ENCODE measurements at places on chromosomes 5 and 9.

DNA sequence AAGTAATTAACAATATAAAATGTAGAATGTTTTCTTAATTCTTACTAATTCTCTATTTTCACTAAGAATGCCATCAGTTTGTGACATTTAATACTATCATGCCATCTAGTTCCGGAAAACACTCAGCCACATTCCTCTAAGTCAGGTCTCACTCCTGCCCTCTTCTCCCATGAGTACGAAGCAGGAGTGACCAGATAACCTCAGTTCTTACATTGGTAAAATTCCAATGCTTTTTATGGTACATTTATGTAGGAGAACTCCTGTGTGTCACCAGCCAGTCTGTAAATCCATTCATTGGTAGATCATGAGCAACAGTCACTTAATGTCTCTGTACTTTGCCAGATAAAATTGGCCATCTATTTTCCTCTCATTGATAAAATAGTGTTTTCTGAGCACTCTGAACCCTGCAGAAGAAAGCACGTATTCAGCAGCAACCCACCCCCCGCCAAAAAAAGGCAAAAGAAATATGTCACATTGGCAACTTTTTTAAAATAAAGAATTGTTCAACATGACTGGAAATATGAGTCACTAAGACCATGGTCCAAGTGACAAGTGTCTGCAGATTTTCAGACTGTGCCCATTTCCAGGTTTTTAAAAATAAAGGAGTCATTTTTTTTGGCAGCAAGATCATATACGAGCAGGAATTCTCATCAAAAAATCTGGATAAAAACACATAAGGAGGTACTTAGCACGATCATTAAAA is 11.8 kb downstream of the GLIS3 start:
- H3K36me3 ChIP-seq = no peaks in the 10 kb centered on the region
- peak; percentile 16 for DNase-seq
- H3K4me1 ChIP-seq = no peaks in the 10 kb centered on the region
- no peaks in the 10 kb centered on the region for H3K27me3 ChIP-seq
- H3K4me3 ChIP-seq = no peak overlapping the region

GRCh38 chr5:74766418-74766848 is 484 bp downstream of the GFM2 start:
- peaks cover 8% of the 10 kb centered on the region for H3K4me1 ChIP-seq
- H3K36me3 ChIP-seq = peaks cover 9% of the 10 kb centered on the region
- peak overlapping the region; percentile 81 for H3K27ac ChIP-seq
- peak; percentile 73 for DNase-seq
- H3K27me3 ChIP-seq = no peaks in the 10 kb centered on the region

DNA sequence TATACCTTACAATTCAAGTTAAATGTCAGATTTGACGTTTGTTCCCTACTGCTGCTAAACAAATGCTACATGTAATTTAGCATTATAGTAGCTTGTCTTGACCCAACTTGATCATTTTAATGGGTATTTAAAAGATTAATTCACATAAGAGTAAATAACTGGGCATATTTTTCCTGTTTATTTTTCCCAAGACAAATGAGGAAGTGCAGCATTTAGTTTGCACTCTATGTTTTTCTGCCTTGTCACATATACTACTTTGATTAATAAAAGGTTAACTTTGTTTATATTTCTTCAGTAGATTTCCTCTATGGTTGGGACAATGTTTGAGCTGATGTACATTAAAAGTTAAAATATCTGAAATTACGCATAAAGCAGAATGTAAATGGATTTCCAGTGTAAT is 641.8 kb downstream of the PRR16 start:
- H3K36me3 ChIP-seq = no peaks in the 10 kb centered on the region
- DNase-seq = no peak
- no peak overlapping the region for H3K4me3 ChIP-seq
- H3K27me3 ChIP-seq = no peaks in the 10 kb centered on the region

DNA sequence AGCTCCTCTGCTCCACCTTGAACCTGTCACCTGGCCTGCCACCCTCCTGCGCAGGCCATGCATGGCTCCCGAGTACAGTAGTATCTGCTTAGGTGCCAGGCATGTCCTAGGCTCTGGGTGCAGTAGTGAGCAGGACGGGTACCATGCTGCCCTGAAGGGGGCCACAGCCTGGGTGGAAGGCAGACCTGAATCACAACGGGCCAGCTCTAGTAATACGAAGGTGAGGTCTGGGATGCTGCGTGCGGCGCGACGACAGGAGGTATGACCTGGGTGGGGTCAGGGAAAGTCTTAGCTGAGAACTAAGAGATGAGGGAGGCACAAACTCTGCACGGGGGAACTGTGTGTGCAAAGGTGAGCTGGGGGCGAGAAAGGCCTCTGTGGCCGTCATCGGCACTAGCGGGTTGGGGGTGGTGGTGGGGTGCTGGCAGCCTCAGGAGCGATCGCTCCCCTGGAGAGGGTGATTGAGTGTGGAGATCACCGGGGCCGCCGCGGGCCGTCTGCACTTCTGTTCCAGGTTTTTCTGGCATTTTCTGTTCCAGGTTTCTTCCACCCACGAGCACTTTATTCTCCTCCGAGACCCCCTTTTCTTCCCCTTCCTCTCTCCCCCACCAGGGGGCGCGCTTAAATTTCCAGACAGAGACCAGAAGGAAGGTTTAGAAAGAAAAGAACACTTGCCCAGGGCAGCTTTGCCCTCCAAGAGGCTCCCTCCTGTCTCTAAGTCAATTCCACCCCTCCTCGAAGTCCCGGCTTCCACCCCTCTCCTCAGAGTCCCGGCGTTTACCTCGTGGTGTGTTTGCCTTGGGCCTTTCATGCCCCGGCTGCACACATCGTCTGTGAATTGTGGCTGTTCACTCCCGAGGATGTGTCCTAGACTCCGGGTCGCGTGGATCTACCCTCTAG is 15.1 kb downstream of the PDLIM4 start:
- DNase-seq = peak; percentile 79
- H3K36me3 ChIP-seq = no peaks in the 10 kb centered on the region
- H3K4me3 ChIP-seq = no peak overlapping the region
- no peaks in the 10 kb centered on the region for H3K27me3 ChIP-seq

DNA sequence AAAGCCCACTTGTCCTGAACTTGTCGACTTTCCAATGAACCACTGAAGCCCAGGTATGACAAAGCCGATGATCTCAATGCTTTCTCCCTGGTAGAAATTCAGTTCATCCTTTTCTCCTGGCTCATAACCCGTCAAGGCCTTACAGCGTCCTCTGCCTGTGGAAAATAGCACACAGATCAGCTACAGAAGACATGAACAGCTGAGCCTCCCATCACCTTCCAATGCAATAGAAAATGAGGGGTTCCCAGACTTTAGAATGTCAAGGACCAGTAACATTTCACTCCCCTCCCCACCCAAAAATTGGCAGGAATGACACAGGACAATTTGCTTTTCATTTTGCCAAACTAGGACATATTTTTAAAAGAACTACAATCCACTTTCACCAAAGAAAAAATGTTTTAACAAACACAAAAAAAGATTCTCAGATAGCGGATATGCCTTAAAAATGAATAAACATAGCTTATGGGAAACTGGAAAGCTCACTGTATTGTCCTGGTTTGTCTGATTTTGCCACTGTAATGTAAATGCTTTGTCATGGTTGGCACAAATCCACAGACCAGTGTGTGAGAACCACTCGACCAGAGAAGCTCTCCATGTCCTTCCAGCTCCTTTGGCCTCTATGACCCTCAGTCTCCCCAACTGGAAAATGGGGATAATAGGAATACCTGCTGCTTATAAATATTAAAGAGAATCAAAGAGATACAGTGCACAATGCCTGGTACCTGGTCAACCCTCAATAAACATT is 24.4 kb downstream of the SH3TC2 start:
- no peak for DNase-seq
- no peak overlapping the region for H3K4me3 ChIP-seq
- H3K27me3 ChIP-seq = no peaks in the 10 kb centered on the region
- no peak overlapping the region for H3K27ac ChIP-seq
- H3K36me3 ChIP-seq = no peaks in the 10 kb centered on the region

DNA sequence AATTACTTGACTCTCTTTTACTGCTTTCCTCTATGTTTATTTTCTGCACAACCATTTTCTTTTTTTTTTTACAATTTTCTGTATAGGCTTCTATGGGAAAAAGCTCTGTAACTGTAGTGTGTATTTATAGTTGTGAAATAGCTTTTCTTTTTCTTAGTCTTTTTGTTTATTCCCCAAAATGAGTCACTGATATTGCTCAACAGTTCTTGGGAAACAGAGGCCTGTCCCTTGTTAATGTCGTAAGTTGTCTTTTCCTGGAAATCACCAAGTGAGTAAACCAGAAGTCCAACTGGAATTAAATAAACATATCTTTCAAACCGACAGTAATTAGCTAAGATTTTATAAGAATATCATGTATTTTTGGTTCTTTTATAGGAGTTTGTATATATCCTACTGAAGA is 325.1 kb upstream of the PRR16 start:
- no peaks in the 10 kb centered on the region for H3K27me3 ChIP-seq
- peak; percentile 72 for DNase-seq
- H3K27ac ChIP-seq = no peak overlapping the region
- no peak overlapping the region for H3K4me3 ChIP-seq
- H3K4me1 ChIP-seq = peaks cover 2% of the 10 kb centered on the region
- no peaks in the 10 kb centered on the region for H3K36me3 ChIP-seq
